ENCODE measurements at places on chromosomes 1 and 21.

DNA sequence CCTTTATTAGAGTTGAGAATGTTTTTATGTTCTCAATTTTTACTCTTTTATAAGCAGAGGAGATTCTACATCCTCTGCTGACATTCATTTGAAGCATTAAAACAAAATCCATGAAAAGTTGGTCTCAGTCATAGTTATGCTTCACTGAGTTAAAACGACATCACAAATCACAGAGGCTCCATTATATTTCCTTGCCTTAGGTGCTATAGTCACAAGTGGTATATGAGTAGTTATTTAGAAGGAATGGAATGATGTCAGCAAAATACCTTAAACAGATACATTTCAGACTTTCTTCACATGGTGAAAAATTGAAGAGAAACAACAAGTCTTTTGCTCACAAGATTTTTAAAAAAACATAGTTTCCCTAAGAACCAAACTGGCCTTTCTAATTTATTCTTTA is 11.7 kb upstream of the METTL13 start:
- DNase-seq: no peak

GRCh38 chr1:59703918-59704378 is 110.8 kb upstream of the HOOK1 start:
- DNase-seq: no peak

DNA sequence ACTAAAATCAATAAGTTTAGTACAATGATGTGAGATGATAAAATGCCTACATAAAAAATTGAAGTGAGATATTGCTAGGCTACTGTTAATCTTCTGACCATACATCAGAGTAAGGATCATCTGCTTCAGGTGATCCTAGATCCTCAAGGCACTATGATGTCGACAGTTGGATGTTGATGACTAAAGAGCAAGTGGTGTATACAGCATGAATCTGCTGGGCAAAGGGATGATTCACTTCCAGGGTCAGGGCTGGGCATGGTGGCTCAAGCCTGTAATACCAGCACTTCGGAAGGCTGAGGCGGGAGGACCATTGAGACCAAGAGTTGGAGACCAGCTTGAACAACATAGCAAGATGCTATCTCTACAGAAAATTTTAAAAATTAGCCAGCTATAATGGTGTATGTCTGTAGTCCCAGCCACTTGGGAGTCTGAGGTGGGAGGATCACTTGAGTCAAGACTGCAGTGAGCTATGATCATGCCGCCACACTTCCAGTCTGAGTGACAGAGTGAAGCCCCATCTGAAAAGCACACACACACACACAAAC is 24.6 kb downstream of the NUF2 start:
- DNase-seq: no peak

GRCh38 chr1:182147136-182147820 is 85.8 kb upstream of the ZNF648 start:
- peak; percentile 70 for DNase-seq

- no peak for DNase-seq
Observed at GRCh38 chr1:32891241-32891570, 4.9 kb downstream of the HPCA start.

DNA sequence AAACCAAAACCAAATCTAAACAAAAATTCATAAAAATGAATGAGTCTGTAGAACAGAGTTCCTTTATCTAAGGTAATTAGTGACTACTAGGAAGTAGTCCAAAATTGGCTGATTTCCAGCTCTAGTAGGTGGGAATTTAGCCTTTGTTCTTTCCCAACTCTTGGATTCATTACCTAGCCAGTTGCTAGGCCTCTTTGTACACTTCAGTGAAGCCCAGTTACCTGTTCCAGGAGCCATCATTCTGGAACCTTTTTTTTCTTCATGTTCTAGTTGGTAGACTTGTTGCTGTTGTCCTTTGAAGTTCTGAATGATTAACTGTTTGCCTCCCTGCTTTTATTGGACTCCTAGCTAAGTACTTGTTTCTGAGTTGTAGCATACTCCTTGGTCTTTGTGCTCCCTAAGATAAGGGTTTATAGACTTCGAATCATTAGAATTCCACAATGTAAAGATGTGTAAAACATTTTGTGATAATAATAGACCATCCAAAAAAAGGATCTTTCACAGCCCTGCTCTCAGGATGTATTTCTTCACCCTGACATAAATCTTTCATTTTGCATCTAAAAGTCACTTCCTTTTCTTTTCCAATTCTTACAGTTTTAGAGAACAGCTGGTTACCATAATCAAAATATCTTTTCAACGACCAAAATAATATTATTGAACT is 9.8 kb downstream of the PLA2G4A start:
- no peak for DNase-seq

DNA sequence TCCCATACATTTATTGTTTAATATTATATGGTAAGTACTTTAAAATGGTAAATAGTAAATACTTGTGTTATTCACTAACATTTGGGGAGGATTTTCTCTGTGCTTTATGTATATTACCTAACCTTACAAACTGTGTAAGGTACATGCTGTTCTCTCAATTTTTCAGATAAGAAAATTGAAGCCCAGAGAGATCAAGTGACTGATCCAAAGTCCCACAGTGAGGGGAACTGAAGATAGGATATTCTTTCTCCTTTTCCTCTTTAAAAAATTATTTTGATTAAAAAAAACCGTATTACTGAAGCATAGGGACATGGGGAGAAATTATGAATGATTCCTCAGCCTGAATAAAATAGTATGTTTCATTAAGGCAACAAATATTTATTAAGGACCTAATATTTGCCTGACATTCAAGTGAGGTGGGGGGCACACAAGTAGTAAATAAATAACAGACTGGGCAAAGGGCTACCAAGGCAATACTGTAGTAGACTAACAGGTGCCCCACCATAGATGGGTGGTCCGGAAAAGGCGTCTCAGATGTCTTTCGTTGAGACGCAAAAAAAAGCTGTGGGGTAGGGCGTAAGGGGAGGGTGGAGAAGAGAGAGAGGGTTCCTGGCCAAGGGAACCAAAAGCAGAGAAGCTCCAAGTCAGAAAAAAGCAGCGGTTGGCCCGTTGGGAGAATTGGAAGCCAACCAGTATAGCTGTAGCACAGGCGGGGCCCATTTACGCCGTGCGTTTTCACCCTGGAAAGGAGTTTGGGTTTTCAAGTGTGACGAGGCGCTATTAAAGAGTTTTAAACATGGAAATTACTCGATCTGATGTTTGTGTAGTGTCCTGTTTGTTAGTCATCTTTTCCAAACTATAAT is 944 bp upstream of the AGO3 start:
- DNase-seq: peak; percentile 42

GRCh38 chr1:27314169-27314568 is 7.8 kb upstream of the TMEM222 start:
- DNase-seq: no peak
